ENCODE measurements at places on chromosomes 4 and X.
A peak's percentile ranks its signal among the peaks of the same experiment; 100 is the strongest.

DNA sequence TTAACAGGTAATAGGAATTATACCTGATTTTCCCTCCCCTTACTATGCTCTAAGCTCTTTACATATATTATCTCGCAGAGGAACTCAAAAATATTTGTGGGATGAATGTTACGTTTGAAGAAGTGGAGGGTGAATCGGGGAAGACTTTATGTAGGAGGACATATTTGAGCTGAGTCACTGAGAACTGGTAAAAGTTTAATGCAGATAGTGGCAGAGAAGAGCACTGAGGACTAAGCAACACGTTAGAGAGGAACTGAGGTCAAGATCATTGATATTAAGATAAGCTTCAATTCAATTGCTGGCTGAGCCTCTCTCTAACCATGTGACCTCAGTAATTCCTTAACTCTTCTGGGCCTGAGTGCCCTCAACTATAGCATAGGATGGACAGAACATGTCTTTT is 26.4 kb upstream of the ELOVL6 start:
- DNase-seq, result no peak

DNA sequence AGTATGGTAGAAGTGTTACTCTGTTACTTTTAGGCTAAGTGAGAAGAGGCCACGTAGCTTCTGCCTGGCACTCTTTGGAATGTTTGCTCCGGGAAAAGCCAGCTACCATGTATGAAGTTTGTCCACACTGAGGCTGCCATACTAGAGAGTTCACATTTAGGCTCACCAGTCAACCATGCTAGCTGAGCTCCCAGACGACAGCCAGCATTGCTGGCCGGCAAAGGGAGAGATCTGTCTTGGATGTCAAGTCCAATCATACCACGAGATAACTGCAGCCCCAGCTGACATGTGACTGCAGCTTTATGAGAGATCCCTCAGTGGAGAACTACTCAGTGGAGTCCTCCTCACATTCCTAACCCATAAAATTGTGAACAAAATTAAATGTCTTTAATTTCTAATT is 321.2 kb upstream of the F9 start:
- no peak for DNase-seq

GRCh38 chr4:81883004-81883403 is 411.3 kb upstream of the RASGEF1B start:
- DNase-seq, result no peak

- no peak for DNase-seq
These were observed 18.0 kb downstream of the TTC29 start for GRCh38 chr4:146927695-146928094.

DNA sequence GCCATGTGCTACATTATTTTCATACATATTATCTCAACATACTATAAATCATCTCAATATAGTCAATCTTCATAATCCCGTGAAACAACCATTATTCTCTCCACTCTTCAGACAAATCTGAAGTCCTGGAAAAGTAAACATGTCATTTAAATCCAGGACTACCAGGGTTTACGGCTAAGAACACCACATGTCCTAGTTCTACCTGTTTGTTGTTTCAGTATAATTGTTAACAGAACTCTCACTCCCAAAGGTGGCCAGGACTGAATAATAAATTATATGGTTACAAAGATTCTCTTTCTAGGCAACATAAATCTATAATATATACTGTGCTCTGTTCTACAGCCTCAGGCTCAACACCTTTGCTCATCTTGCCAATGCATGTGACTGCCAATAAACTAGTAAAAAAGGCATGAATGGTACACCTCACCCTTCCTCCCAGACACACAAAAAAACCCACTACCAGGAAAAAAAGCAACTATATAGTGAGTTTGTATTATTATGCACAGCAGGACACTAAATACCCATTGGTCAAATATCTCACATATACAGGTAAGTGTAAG is 20.1 kb downstream of the EIF4E start:
- no peak for DNase-seq

DNA sequence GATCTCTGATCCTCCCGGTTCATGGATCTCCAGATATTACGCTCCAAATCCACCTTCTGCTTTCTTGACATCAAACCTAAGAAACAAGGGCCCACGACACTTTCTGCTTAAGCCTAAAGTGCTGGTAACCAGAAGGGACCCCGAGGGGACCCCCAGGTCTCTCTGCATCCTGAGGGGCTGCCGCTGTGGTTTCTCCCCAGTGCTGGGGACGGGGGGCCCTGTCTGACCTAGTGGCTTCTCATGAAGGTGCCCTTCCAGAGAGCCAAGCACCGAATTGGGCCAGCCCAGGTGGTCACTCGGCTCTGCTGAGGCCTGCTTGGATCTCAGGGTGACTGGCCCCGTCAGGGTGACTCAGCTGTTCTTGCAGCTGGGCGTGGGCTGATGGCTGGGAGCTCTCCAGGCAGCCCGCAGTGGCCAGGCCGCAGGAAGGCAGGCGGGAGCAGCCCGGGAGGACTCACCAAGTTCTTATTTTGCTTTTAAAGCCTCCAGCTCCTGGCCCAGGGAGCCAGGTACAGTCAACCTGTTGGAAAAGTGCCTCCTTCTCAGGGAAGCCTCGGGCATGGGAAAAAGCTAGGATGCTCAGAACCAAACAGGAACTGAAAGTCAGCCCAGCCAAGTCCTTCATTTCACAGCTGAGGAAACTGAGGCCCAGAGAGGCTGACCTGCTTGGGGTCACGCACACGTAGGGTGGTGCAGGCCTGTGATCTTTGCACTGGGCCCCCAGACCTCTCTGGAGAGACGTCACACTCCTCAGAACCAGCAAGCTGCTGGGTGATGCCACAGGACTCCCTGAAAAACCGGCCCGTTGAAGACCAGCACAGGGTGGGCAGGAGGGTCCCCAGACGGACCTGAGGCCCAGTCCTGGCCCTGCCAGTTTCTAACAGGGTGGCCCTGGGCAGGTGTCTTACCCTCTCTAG is 16.7 kb downstream of the BLOC1S4 start:
- DNase-seq, result peak; percentile 83

DNA sequence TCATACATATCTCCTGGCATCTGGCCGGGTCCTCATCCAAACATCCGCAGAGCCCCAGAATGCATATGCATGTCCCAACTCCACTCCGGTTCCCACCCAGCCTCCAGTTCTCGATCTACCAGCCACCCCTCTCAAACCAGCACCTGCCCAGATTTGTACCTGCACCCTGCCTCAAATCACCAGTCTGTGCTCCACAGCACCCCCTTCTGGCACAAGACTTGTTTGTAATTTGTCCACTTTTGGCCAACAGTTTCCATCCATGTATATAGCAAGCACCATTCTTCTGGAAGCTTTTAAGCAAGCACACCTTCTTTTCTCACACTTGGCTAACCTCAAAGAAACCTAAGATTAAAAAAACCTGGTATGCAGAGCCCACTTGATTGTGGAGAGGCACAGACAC is 644.1 kb downstream of the MID1IP1 start:
- DNase-seq, result no peak

- DNase-seq, result no peak
These were observed 117.9 kb downstream of the STIM2 start for GRCh38 chr4:26978387-26979053.

DNA sequence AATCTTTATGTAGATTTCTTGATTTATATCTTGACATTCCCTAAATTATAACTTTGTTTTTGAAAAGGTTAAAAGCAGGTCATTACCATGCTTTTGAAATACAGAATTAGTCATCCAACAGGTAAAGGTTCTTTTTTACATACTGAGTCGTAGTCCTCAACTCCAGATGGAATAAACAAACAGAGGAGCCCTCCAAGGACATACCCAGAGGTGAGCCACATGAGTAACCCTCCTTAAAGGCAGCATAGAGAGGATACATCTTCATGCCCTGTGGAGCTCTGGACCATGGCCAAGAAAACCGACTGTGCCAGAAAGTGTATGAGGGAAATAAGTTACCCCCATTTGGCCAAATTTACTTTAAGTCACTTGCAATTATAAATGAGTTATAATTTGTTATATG is 95.3 kb upstream of the MCF2 start:
- DNase-seq, result no peak

DNA sequence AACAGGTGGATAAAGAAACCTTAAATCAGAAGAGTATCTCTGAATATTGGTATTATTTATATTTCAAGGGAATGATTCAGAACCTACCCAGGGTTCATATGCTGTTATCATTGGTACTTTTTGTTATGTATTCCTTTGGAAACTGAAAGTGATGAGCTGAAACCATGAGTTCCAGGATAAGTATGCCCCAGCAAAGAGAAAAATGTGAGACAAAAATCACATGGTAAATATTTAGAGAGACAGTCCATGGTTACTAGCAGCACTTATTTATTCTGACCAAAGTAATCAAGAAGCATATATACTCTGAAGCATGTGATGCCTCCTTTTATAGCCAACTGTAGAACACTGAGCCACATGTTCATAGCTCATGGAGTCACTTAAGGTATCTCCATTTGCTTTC is 277.7 kb downstream of the ARAP2 start:
- DNase-seq, result no peak

- peak; percentile 64 for DNase-seq
These were observed 38.8 kb upstream of the UGDH start for GRCh38 chr4:39565878-39566600.

DNA sequence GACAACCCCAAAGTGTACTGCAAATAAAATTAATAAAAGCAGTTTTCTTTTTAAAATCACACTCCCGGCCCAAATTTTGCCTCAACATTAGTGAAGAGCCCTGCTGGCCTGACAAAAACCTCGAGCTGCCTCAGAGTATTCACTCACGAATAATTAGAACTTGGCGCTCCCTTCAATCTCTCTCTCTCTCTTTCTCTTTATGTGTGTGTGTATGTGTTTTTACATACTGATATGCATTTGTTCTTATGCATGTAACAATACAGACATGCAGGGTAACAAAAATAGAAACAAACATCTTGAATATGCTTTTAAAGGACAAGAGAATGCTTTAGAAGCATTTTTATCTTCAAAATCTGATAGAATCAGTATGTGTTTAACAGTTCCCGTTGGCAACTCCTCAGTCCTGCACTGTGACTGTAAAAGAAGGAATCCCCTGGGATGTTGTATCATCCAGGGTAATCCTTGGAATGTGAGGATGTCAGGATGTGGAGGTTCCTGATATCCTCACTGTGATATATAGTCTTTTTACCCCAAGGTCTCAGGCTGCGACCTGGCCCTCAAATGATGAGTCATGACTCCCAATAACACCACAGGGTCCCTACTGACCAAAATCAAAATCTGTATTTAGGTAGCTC is 53.0 kb downstream of the PTCHD1 start:
- DNase-seq, result no peak

DNA sequence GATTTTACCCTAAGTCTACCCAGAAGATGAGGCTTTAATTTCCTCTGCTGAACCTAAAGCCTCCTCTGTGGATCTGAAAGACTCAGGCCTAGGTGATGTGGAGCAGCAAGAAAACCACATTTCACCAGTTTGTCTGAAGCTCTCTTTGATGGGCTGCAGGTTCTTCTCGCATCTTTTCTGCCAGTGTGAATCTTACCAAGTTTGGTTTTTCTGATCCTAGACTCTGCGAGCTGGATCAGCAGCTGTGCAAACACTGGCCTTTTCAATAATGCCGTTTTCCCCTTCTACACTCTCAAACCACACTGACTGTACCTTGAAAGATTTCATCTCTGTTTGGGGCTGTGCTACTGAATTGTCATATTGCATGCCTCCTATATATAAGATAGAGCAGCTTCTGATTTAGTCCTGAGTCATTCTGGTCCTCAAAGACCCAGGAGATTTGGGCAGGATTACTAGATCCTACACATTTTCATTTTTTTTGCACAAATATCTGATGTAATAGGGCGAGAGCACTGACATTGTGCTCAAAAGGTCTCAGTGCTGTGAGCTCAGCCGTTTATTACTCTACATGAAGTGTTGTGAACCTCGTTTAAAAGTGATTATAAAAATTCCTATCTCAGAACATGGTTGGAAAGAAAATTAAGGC is 133.6 kb upstream of the FAM9C start:
- DNase-seq, result no peak

- no peak for DNase-seq
These were observed 1.5 kb downstream of the COX18 start for GRCh38 chr4:73067971-73068394.

DNA sequence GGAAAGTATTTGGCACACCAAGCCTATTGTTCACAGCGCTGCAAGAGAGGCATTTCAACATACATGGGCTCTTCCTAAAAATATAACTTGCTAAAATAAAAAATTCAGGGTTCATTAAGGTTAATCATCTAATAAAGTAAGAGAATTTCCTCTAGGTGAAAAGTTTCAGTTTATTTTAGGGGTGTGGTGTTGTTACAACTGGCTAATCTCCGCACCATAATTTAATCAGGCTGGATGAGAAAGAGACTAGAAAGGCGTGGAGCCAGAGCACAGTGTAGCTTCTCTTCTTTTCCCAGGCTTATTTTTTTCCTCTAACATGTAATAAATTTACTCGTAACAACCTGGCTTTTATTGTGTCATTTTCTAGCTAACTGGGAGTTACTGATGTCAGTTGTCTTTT is 47.9 kb downstream of the FHL1 start:
- DNase-seq, result no peak

DNA sequence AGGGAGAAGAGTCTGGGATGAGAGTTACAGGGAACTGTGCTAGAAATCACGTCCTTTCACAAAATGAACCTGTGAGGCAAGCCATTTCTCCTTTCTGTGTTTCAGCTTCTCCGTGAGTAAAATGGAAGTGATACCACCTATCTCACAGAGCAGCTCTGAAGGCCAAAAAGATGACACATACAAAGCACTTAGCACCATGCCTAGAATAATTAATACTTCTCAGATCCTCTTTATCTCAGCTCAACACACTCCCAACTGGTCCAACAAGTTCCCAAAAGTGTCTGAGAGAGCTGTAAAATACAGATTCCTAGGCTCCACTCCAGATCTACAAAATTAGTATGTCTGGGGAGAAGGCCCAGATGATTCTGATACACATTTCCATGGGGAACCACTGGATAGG is 38.3 kb downstream of the LHFPL1 start:
- DNase-seq, result no peak

- DNase-seq, result no peak
These were observed 172.6 kb upstream of the PSAPL1 start for GRCh38 chr4:7607156-7607910.

DNA sequence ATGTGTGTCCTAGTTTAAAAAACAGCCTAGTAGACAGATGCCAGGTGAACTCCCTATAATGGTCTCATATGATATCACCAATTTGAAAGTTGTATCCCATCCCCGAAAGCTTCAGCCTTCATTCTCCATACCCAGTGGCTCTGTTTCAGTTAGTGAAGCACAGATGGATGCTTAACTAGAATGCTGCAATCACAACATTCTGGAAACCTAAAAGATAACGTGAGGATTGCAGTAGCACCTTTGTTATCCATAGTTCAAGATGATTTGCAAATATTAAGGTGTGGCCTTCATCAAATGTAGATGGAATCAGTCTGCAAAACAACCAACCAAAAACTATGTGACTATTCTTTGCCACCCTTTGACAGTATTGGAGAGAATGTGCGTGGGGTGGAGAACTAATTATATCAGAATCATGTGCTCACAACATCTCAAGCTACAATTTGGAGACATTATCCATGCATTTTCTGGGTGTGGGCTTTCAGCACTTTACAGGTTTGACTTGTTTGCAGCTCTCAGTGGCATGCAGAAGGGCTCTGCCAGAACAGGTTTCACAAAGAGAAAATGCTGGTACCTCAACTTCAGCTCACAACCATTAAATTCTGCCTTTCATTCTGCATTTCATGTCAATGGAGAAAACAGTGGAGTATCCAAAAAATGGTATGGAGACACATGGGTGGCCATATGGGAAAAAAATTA is 18.3 kb upstream of the PPID start:
- DNase-seq, result no peak

- no peak for DNase-seq
These were observed 73.0 kb downstream of the AFF1 start for GRCh38 chr4:87007528-87008446.

Measured in skeletal muscle cell (primary cell).